Cortex of kidney (tissue), 1 donor: ENCODE measurements at places on chromosomes 13 and 19.

DNA sequence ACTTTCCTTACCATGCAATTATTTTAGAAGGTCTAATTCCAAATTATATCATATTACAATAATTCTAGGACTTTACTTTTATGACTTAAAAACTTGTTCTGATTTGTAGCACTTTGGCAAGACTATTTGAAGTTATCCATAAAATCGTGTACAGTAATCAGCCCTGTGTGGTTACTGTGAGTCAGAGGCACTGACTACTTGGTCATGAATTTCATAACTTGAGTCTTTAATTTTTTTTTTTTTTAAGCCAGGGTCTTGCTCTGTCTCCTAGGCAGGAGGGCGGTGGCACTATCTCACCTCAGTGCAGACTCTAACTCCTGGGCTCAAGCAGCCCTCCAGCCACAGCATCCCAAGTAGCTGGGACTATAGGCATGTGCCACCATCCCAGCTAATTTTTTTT lies 1319.2 kb upstream of the SLC10A2 start:
- DNase-seq = no peak

DNA sequence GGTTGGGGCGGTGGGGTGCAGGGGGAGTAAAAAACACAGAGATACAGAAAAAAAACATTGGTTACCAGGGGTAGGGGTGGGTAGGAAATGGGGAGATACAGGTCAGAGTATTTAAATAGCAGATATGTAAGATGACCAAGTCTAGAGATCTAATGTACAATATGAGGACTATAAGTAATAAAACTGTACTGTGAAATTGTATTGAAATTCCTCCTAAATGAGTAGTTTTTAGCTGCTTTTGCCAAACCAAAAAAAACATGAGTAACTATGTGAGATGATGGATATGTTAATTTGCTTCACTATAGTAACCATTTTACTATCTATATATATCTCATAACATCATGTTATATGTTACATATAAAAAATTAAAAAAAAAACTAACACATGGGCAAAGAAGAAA lies 29.6 kb downstream of the VWA8 start:
- no peak for DNase-seq

GRCh38 chr19:20925481-20925880 lies 2.4 kb downstream of the ZNF85 start:
- DNase-seq = no peak

GRCh38 chr13:26025196-26025595 lies 26.6 kb downstream of the SHISA2 start:
- no peak for DNase-seq

DNA sequence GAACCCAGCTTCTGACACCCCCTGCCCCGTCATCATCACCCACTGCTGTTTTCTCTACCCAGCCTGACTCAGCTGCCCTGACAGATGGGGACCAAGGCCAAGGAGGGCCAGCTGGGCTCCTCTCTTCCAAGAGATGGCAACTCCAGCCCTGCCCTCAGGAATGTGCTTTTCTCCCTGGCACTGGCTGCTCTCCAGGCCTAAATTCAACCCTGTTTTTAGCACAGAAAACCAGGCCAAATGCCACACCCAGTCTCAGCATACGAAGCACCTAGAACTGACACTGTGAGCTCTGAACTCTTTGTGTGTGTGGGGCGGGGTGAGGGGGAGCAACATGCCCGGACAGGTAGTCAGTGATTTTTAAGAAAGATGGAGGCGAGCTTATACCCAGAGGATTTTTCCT lies 23.4 kb upstream of the IGFL1 start:
- DNase-seq = no peak
